ENCODE measurements at places on chromosomes 6 and 20. TPM values are rescaled to one million over a fixed set of nuclear protein-coding genes. Genes with fewer than 3 reads are reported as not detected.

Gene SAPCD1
- not detected for total RNA-seq

Gene PPP1R3G
- 16.4 TPM for total RNA-seq

Gene TSBP1
- total RNA-seq = not detected

Gene PDYN
- not detected for total RNA-seq

Gene GLP1R
- total RNA-seq = 5.8 TPM

Gene TREM2
- total RNA-seq = 7.0 TPM

Gene ZHX3
- total RNA-seq = 23.8 TPM

Gene SLC17A9
- total RNA-seq = 1.8 TPM

Gene RRBP1
- total RNA-seq = 52.0 TPM

Gene B3GALT4
- 9.4 TPM for total RNA-seq

Gene CST11
- not detected for total RNA-seq

Gene DHX35
- 15.2 TPM for total RNA-seq

Gene LBP
- total RNA-seq = 2.3 TPM

Gene KHDRBS2
- not detected for total RNA-seq

Gene SUMO4
- total RNA-seq = 1.3 TPM

Gene OOEP
- not detected for total RNA-seq

Gene CTNNBL1
- total RNA-seq = 39.9 TPM

Gene NHSL1
- total RNA-seq = 34.3 TPM

Gene TUBB2B
- 2.2 TPM for total RNA-seq

Gene TBX18
- total RNA-seq = 13.1 TPM

Gene NKX2-2
- total RNA-seq = not detected

Gene VNN1
- 1.1 TPM for total RNA-seq

Gene ARMC12
- 0.39 TPM for total RNA-seq

Gene RIMS1
- 1.3 TPM for total RNA-seq

Gene ADAM33
- 13.8 TPM for total RNA-seq

Gene C4A
- 152 TPM for total RNA-seq

Gene VGLL2
- not detected for total RNA-seq

Gene AIF1
- total RNA-seq = 8.3 TPM

Gene FAM210B
- 29.9 TPM for total RNA-seq

Gene ZC2HC1B
- total RNA-seq = not detected

Gene TSPO2
- total RNA-seq = not detected

Gene FOXS1
- total RNA-seq = 4.2 TPM

Gene SOX18
- total RNA-seq = 15.1 TPM

Gene WFDC5
- total RNA-seq = not detected

Gene EPHA7
- 8.8 TPM for total RNA-seq

Gene GRIK2
- 7.7 TPM for total RNA-seq

Gene DUSP15
- 8.8 TPM for total RNA-seq

Gene RBBP8NL
- total RNA-seq = not detected

Gene PLA2G7
- total RNA-seq = 0.26 TPM

Gene MC3R
- total RNA-seq = not detected

Gene PRRT1
- total RNA-seq = 1.1 TPM

Gene CARMIL1
- total RNA-seq = 7.9 TPM

Gene GRM1
- total RNA-seq = 0.08 TPM

Gene ENPP4
- total RNA-seq = 24.5 TPM

Gene TOP1
- 21.2 TPM for total RNA-seq

Gene SLC24A3
- 1.4 TPM for total RNA-seq
